ENCODE measurements at places on chromosomes 6 and 20. TPM values are rescaled to one million over a fixed set of nuclear protein-coding genes. Genes with fewer than 3 reads are reported as not detected.
A peak's percentile ranks its signal among the peaks of the same experiment; 100 is the strongest.

MLIP gene
- total RNA-seq, result not detected

OPRM1 gene
- total RNA-seq, result not detected

MATN4 gene
- total RNA-seq, result not detected

LY6G6C gene
- not detected for total RNA-seq

DEF6 gene
- 4.9 TPM for total RNA-seq

KHDC1L gene
- not detected for total RNA-seq

GRCh38 chr6:114824409-114824808 lies 481.6 kb upstream of the HS3ST5 start:
- DNase-seq, result no peak

- no peak for DNase-seq
Measured at GRCh38 chr6:152223636-152224035, 413.5 kb downstream of the SYNE1 start.

DNA sequence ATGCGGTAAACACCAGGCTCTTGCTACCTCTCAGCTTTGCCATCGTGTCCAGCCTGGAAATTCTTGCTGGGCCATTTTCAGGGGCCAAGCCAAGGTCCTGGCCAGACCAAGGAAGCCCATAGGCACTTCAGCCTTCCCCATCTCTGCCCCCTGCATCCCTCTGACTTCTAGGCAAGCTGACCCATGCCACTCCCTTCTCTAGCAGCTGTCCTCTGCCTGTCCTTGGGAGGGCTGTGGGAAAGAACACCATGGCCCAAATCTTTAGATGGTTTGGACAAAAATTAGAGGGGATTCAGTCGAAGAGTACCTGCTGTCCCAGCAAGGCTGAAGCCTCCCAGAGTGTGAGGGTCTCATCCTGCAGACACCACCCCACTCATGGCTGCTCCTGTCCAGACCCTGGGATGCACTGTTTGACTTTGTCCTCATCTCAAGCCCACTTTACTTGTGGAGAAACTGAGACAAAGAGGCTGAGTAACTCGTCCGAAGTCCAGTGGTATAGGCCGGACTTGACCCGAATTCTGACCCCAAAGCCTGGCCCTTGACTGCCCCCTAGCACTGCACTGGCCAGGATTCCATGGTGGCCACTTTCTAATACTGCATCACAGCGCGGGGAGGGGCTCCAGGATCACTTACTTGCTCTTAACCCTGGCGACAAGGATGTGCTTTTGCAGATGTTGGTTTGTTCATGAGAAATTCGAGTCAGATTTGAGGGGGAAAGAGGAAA lies 22.4 kb upstream of the STX16 start:
- no peak for DNase-seq

- DNase-seq, result no peak
Measured at GRCh38 chr6:1739680-1740079, 130.0 kb downstream of the FOXC1 start.

- no peak for DNase-seq
Measured at GRCh38 chr6:31949926-31950548, 4.1 kb downstream of the CFB start.

DNA sequence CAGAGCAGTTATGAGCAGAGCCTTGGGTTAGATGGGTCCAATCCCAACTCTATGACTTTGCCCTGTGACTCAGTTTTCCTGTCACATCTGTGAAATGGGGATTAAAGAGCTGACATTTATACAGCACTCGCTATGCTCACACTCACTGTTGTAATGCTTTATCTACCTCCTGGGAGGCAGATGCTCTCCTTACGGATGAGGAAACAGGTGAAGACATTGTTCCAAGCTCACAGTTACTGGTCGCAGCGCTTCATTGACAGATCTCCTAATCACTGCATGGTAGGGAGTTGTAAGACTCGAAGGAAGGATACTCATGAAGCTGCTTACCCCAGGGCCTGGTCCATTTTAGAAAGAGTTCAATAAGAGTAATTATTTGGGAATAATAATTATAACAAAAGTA lies 2.9 kb upstream of the MYLK2 start:
- DNase-seq, result no peak

DNA sequence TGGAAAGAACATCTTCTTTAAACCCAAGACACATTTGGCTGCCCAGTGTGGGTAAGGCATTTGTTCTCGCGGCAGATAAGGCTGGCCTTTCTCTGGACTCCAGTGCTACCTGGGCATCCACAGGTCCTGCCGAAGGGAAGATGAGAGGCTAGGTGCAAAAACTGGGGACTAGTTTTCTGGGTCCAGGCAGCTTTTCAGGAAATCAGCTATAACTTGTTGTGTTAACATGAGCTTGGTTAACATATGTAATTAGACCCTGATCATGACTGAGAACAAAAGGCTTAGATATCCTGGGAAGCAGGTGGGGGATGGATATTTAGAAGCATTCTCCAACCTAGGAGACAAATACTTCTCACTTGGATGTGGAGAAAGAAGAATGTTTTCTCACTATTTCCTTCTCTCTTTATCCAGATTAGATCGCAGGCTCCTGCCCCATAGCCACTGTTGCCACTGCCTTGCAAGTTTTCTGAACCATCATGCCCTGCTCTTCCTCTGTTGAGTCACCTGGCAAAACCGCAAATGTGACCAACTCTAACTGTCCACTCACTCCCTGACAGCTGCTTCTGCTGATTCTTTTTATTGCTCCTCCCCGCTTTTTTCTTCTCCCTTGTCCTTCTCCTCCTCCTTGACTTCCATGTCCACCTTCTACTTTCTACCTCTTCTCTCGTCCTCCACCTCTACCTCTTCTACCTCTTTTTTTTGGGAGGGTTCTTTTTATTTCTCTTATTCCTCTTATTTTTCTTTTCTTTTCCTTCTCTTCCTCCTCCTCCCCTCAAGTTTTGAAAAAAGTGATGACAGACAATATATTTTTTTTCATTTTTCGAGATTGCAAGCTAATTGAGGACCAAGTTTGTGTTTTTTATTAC lies 258.1 kb downstream of the UTRN start:
- DNase-seq, result peak; percentile 82

- DNase-seq, result no peak
Measured at GRCh38 chr20:34530342-34530741, 14.1 kb downstream of the DYNLRB1 start.
